ENCODE measurements at places on chromosomes 4 and X. TPM values are rescaled to one million over a fixed set of nuclear protein-coding genes. Genes with fewer than 3 reads are reported as not detected.

DNA sequence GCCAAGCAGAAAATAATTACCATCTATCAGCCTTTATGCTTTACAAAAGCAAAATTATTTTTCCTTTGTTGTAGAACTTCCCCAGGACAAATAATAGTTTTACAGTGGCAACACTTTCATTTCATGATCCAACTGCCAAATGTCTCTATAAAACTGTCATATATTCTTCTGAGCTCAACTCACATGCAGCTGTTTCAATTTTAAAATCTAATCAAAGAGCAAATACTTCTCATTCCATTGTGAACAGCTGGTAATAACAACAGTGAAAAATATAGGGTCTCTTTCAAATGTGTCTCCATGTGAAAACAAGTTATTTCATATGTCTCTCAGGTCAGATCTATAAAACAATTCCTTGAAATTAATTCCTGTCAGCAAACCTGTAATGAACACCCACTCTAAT lies 270.6 kb upstream of the SLC7A11 start:
- DNase-seq, result no peak

SATL1 gene
- total RNA-seq, result 0.11 TPM

- no peak for DNase-seq
Measured at GRCh38 chr4:629636-629914, 4.2 kb downstream of the PDE6B start.

KIT gene
- 7.6 TPM for total RNA-seq

GRCh38 chrX:106611317-106611678 lies 480 bp upstream of the RADX start:
- no peak for DNase-seq

IL2 gene
- total RNA-seq, result not detected

GRCh38 chrX:48905090-48905790 lies 6.2 kb downstream of the SLC35A2 start:
- no peak for DNase-seq

DNA sequence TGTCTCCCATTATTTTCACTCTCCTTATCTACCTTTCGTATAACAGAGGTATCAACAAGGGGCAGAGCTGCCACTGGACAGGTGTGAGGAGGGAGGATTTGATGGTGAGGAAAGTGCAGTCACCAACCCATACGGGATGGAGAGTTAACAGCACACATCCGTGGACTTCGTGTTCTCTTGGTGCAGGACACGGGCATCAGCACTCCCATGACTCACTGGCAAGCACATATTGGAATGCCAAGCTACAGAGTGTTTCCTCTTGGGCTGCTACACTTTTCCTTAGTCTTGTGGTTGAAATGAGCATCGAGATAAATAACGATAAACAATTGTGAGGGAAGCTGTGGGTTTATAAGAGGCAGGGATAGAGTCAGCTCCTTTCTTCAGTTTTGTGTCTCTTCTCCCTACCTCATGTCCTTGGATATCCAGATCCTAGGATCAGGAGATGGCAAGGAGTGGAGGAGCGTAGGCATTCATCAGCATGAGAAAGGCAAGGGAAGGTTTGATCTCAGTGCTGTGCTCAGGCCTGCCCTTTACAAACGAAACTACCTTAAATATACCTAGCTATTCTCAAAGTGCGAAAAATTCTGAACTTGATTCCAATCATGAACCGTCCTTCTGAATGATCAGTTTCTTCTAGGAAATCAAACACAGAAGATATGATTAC lies 96.3 kb downstream of the ZNF827 start:
- peak; percentile 57 for DNase-seq

FRMPD3 gene
- total RNA-seq, result 0.55 TPM

DNA sequence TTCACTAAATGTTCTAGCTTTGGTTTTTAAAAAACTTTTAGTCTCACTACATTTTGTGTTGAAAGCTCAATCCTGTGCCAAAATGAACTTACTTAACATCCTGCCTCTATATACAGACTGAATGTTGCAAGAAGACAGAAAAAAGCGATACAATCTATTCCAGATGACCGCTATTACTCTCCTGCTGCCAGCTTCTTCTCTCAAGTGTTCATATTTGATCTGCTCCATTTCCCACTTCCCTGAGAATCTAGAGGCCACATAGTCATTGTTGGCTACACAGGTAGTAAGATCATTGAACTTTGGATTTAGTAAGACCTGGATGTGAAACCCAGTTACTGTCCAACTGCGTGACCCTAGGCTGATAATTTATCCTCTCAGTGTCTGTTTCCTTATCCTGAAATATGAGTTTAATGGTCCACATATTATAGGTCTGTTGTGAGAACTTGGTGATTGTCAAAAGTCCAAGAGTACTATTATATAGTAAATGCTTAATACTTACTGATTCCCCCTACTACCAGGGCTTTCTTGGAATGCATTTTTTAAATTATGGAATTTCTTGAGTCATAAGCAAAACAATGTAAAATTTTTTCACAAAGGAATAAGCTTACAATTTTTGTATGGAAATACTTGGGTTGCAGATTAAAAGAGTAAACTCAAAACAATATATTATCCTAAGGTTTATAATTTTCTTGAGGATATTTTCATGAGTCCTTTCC lies 976.8 kb upstream of the ADGRL3 start:
- DNase-seq, result no peak

DNA sequence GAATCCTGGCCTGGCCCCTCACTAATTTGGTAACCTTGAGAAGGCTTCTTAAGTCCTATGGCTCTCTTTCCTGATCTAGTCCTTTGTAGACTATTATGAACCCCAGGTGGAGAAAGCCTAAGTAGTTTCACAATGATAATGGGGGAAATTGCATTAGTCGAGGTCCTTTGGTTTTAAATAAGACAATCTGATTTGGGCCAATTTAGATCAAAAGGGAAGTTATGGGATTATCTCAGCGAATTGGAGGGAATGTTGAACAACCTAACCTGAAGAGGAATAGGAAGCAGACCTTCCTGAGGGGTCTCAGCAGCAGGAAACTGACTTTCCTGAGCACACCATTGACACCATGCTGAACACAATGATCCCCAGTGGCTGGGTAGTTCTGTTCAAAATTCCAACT lies 331.5 kb downstream of the PRDM5 start:
- no peak for DNase-seq

DNA sequence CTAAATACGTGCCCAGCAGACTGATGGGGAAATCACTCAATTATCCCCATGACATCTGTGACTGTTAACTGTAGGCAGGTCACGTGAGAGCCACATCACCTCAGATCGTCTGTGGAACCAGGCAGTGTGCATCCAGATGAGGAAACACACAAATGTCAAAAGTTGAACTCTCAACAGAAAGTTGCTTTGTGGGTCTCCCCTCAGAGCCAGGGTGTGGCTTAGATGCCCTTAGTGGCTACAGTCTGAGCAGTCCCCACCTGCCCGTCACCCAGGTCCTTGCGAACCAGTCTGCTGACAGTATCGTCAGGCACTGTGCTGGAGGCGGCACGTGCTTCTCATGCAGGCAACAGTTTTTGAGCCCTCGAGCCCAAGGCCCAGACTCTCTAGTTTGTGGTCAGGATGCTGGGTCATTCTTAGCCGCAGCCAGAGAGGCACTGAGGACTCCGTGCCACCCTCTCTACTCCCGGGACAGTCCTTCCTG lies 10.8 kb downstream of the TMEM187 start:
- DNase-seq, result no peak

DNA sequence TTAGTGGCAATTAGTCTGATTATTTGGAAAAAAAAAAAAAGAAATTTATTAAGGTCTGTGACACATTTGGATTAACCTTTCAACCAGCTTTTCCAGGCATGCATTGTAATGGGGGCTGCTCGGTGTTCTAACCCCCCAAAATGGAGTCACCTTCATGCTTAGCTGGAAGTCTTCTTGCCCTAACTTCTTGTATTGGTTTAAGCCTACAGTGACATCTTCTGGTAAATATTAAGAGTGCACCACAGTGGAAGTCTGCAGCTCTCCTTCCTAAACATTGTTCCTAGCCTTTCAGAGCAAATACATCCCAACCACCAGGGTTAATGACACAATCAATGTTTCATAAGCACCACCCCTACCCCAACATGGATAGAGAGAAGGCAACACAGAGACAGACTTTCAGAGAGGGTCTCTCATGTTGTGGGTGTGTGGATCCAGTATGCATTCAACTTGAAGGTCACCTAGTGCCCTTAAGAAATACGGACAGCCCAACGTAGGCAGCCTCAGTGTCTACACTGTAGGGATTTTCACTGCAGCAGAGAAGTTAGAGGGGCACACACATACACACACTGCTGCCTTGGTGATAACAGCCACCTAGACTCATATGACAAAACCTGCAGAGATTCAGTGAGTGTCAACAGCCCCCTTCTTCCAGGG lies 142.9 kb upstream of the MBNL3 start:
- DNase-seq, result peak; percentile 1

DNA sequence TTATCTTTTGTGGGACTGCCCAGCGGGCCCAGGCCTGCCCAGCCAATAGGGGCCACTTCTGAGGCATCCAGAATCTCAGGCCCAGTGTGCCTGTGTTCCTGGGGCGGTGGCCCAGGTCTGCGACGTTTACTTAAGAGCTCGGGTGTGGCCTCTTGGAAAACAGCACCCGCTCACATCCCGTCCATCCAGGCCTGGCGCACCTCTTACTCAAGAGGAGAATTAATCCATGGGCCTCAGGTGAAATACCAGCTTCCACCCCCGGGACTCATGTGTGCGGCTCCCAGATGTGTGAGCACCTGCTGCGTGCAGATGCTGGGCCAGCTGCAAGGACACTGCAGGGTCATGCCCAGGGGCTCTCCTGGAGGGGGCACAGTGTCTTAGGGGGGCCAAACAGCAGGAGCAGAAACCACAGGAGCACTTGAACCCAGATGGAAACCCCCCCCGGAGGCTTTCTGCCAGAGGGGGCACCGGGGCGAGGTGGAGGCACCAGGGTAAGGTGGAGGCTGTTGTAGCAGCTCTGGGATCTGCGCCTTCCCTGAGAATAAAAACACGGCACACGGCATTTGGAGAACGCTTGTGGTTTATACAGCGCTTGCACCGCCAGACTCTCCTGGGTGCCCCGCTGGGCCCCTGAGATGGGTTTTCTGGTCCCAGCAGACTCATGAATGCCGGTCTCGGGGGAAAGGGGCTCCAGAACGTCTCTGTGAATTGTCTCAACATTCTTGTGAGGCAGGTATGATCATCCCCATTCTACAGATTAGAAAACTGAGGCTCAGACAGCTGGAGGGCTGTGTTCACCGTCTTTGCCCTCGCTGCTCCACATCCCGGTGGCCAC lies 2.8 kb downstream of the PSAPL1 start:
- DNase-seq, result no peak

SCD5 gene
- total RNA-seq, result 4.8 TPM
